ENCODE measurements at places on chromosomes 3 and 15. TPM values are rescaled to one million over a fixed set of nuclear protein-coding genes. Genes with fewer than 3 reads are reported as not detected.

DNA sequence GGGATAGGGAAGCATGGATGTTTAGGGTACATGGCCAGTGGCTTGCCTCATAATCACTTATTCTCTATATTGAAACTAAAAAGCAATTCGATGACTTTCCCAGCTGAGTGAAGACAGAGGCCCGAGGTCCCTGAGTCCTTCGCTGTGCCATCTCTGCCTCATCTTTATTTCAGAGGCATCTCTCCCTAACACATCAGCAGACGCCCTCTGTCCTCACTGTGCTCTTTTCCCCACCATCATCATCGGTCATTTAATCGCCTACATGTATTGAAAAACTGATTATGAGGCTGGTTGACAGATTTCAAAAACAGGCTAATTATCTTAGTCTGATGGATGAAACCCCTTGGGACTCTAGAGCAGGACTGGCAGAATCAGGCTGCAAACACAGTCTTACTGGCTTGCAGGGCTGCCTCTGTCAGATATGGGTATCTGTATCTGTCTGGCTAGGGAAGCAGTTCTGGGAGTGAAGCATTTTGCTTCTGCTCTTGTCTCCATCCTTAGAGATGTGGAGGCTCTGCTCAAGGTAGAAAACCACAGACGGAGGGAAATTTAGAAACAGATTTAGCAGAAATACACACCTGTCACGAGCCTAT is 291.0 kb upstream of the CHRM5 start:
- peaks cover 59% of the 10 kb centered on the region for H3K27me3 ChIP-seq
- no peak overlapping the region for H3K27ac ChIP-seq
- no peak for DNase-seq
- H3K4me3 ChIP-seq: no peak overlapping the region

ARHGEF26 gene
- total RNA-seq: 0.31 TPM

GRCh38 chr3:45616158-45616557 is 21.6 kb downstream of the LIMD1 start:
- no peak for DNase-seq
- peaks cover 22% of the 10 kb centered on the region for H3K4me1 ChIP-seq
- H3K27ac ChIP-seq: no peak overlapping the region
- no peaks in the 10 kb centered on the region for H3K27me3 ChIP-seq
- H3K36me3 ChIP-seq: peaks cover 8% of the 10 kb centered on the region

- no peak overlapping the region for H3K27ac ChIP-seq
- no peak overlapping the region for H3K4me3 ChIP-seq
Observed at GRCh38 chr3:194690501-194691372, 5.1 kb downstream of the FAM43A start.

DNA sequence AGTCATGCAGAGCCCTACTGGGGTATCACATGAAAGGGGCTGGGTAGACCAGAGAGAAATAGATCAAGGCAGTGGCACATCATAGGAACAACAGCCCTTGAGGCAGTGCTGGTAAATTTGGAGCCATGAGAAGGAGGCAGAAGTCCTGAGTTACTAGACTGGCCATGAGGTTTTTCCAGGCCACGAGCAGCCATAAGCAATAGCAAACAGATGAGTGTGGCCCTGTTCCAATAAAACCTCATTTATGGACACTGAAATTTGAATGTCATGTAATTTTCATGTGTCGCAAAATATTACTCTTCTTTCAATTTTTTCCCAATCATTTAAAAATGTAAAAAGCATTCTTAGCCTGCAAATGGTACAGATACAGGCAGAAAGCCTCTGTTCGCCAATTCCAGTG is 28.1 kb upstream of the LRRN1 start:
- no peaks in the 10 kb centered on the region for H3K36me3 ChIP-seq
- H3K27ac ChIP-seq: no peak overlapping the region
- no peaks in the 10 kb centered on the region for H3K4me1 ChIP-seq

DNA sequence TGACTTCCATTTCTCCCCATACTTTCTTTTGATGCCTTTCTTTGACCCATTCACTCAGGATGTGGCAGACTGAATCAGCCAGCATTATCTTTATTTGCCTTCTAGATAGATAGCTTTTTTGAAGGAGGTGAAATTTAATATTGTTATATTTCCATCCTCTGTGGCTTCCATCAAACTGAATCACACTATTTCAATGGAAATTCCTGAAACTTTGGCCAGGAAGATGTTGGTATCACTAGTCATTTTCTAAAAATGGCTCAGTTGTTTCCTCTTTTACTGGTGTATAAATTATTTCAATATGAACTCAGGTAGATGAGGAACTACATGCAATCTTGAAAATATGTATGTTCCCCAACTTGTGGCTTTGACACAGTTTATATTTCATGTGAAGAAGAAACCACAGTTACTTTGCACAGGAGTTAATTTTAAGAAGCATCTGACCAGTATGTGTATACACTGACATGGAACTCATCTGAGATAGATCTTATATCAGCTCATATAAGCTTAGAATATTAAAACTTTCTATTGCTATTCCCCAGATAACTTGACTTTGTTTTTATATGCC is 248.3 kb downstream of the CGGBP1 start:
- H3K4me1 ChIP-seq: no peaks in the 10 kb centered on the region
- no peak overlapping the region for H3K4me3 ChIP-seq
- no peak overlapping the region for H3K27ac ChIP-seq
- peaks cover 3% of the 10 kb centered on the region for H3K36me3 ChIP-seq
- DNase-seq: no peak

- no peak for DNase-seq
- H3K4me3 ChIP-seq: no peak overlapping the region
- no peaks in the 10 kb centered on the region for H3K4me1 ChIP-seq
- no peaks in the 10 kb centered on the region for H3K36me3 ChIP-seq
Observed at GRCh38 chr3:180059356-180059755, 22.6 kb upstream of the PEX5L start.

- H3K4me1 ChIP-seq: peaks cover 9% of the 10 kb centered on the region
- peaks cover 2% of the 10 kb centered on the region for H3K36me3 ChIP-seq
- DNase-seq: no peak
- H3K4me3 ChIP-seq: no peak overlapping the region
- peaks cover 22% of the 10 kb centered on the region for H3K27me3 ChIP-seq
Observed at GRCh38 chr3:48306860-48307530, 26.5 kb downstream of the SPINK8 start.

GRCh38 chr3:35946121-35946853 is 307.0 kb downstream of the ARPP21 start:
- peaks cover 6% of the 10 kb centered on the region for H3K4me1 ChIP-seq
- H3K4me3 ChIP-seq: no peak overlapping the region
- no peaks in the 10 kb centered on the region for H3K27me3 ChIP-seq
- H3K36me3 ChIP-seq: no peaks in the 10 kb centered on the region
- no peak overlapping the region for H3K27ac ChIP-seq

DNA sequence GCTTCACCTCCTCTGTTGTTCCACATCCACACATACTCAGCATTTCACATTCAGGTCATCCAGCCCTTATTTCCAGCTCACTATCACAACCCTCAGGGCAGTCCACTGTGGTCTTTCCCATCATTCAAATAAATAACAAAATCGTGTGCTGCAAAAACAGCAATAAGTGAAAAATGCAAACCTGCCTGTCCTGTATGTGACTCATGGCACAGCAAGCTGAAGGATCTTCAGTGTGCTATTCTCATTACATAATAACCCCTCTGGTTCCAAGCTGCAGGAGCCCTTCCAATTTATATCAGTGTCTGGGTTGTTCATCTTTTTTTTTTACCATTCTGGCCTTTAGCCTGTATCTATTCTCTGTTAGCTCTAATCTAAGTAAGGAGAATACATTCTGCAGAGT is 185.3 kb upstream of the UBE2E2 start:
- no peak overlapping the region for H3K4me3 ChIP-seq
- no peak overlapping the region for H3K27ac ChIP-seq
- H3K36me3 ChIP-seq: no peaks in the 10 kb centered on the region
- DNase-seq: no peak
- H3K4me1 ChIP-seq: no peaks in the 10 kb centered on the region

DNA sequence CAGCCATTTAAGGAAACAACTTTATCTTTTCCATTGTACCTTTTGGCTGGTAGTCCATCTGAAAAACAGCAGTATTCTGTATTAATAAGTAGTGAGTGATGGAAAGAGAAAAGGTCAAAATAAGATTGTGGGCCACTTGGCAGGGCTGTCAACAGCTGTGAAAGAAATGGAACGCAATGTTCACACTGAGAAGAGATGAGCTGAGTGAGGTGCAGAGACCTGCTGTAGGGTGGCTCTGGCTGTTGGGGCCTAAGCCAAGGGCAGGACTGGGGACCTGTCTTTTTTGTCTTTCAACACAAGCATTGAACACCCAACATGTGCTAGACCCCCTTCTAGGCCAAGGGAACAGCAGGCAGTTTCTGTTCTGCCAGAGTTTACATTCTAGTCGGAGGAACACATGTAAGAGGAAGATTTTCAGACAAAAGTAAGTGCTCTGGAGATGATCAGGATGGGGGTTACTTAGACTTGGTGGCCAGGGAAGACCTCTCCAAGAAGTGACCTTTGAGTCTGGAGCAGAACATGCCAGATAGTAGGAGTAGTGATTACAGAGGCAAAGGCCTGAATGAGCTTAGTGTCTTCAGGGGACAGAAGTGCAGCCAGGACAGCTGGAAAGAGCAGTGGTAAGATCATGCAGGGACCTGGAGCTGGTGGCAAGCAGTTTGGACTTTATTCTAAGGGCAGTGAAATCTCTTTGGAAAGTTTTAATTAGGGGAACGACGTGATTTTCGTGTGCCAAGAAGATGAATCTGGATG is 29.6 kb downstream of the TSEN2 start:
- no peak overlapping the region for H3K4me3 ChIP-seq
- no peaks in the 10 kb centered on the region for H3K36me3 ChIP-seq
- no peaks in the 10 kb centered on the region for H3K4me1 ChIP-seq

PLA2G4F gene
- total RNA-seq: not detected

- H3K36me3 ChIP-seq: no peaks in the 10 kb centered on the region
- H3K27me3 ChIP-seq: no peaks in the 10 kb centered on the region
- H3K4me1 ChIP-seq: no peaks in the 10 kb centered on the region
- no peak for DNase-seq
- no peak overlapping the region for H3K27ac ChIP-seq
- no peak overlapping the region for H3K4me3 ChIP-seq
Observed at GRCh38 chr3:9045371-9045770, 82.1 kb upstream of the RAD18 start.

DNA sequence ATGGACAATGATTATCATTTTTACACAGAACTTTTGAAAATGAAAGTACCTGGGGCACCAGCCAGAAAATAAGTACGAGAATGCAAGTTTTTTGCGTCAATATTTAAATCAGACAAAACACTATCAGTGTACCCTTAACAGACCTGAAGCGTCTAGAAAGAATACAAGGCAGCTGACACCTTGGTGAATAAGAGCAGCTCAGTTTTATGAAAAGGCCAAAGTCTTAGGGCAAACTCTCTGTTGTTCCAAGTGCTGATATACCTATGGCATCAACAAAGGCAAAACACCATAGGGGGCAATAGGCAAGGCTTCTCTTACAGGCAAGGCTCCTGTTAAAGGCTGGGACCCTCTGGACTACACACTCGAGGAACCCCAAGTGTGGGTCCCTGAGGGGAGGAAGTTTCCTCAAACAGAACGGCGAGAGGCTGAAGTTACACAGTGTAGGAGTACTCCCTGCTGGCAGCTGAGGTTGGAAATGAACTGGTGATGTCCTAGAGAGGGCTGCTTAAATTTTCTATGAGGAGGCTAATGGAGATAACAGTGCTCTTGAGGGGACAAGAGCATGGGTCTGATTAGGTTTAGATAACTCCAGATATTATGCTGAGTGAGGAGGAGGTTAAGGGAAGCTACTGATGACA is 291.0 kb downstream of the TIGIT start:
- H3K4me3 ChIP-seq: no peak overlapping the region
- peaks cover 22% of the 10 kb centered on the region for H3K4me1 ChIP-seq
- H3K27ac ChIP-seq: no peak overlapping the region
- H3K36me3 ChIP-seq: no peaks in the 10 kb centered on the region
- no peak for DNase-seq

OR5K4 gene
- not detected for total RNA-seq

- peaks cover 27% of the 10 kb centered on the region for H3K27me3 ChIP-seq
- H3K4me3 ChIP-seq: no peak overlapping the region
- no peaks in the 10 kb centered on the region for H3K4me1 ChIP-seq
- H3K36me3 ChIP-seq: no peaks in the 10 kb centered on the region
Observed at GRCh38 chr3:46619845-46620778, 7.8 kb downstream of the FAM240A start.

OR5K2 gene
- total RNA-seq: not detected

GRCh38 chr3:93843981-93844380 is 129.7 kb downstream of the PROS1 start:
- no peak overlapping the region for H3K4me3 ChIP-seq
- no peak overlapping the region for H3K27ac ChIP-seq
- H3K27me3 ChIP-seq: peaks cover 7% of the 10 kb centered on the region
- no peaks in the 10 kb centered on the region for H3K4me1 ChIP-seq

GRCh38 chr3:3615533-3615932 is 183.7 kb upstream of the LRRN1 start:
- no peaks in the 10 kb centered on the region for H3K27me3 ChIP-seq
- no peak for DNase-seq
- H3K27ac ChIP-seq: no peak overlapping the region
- H3K4me1 ChIP-seq: no peaks in the 10 kb centered on the region
- no peak overlapping the region for H3K4me3 ChIP-seq

OXTR gene
- total RNA-seq: 1.5 TPM

PP2D1 gene
- total RNA-seq: not detected

- peaks cover 3% of the 10 kb centered on the region for H3K36me3 ChIP-seq
- peaks cover 25% of the 10 kb centered on the region for H3K4me1 ChIP-seq
- no peaks in the 10 kb centered on the region for H3K27me3 ChIP-seq
Observed at GRCh38 chr3:17631609-17632008, 110.8 kb downstream of the TBC1D5 start.
